ENCODE measurements at places on chromosomes 5 and 9. TPM values are rescaled to one million over a fixed set of nuclear protein-coding genes. Genes with fewer than 3 reads are reported as not detected.

CXCL14 gene
- total RNA-seq = not detected

SCGB3A2 gene
- not detected for total RNA-seq

ADGRD2 gene
- total RNA-seq = not detected

PCDHB13 gene
- not detected for total RNA-seq

DNA sequence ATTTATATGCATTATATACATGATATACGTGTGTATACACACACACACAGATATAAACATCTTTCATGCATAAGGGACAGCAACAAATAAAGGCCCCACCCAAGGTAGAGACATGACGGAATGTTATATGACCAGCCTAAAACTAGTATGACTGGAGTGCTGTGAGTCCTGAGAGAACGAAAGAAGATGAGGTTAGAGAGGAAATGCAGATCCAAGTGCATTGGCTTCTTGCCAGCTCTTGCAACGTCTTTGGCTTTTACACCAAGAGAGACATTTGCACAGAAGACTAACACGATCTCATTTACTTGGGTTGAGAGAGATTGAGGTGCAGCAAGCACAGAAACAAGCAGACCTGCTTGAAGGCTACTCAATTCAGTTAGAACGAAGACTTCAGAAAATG is 23.0 kb downstream of the CDH10 start:
- DNase-seq = no peak

- DNase-seq = no peak
These were observed 244.6 kb upstream of the TRIM32 start for GRCh38 chr9:116442528-116442927.

- DNase-seq = peak; percentile 70
These were observed 136.7 kb downstream of the CAVIN4 start for GRCh38 chr9:100714372-100715099.

- DNase-seq = no peak
These were observed 190.7 kb upstream of the TAS2R1 start for GRCh38 chr5:9820691-9821449.

DNA sequence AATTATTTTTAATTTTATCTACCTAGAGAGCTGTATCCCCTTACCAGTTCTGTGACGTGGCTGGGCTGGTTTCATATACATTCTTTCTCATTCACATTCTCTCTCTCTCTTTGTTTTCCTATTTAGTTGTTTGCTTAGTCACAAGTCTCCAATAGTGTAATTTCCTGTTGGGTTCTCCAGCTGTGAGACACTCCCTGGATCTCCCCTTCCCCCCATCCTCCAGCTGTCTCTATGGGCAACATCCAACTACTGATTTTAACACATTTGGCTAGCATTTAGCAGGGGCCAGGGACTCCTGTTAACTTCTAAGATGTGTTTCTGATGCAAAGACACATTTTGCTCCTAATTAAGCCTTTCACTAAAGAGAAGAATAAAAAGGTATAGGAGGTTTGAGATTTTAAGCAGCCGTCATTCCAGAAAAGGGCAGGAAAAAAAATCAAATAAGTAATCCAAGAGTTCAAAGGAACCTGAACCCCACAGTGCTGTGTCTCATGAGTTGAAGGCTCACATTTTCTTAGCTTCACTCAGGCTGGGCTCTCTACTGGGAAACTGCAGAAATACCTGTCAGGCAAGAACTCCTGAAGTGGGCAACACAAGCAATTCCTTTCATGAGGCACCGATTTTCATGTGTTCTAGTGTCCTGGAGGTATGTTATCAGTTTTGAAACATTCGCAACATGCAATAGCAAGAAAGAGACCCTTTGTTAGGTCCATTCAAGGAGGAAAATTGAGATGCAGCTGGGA is 198.7 kb upstream of the C9orf72 start:
- DNase-seq = no peak

GRCh38 chr9:130302785-130303612 is 37.4 kb downstream of the HMCN2 start:
- no peak for DNase-seq

- no peak for DNase-seq
These were observed 177.6 kb upstream of the SMARCA2 start for GRCh38 chr9:1837453-1838084.

Data from activated naive CD4-positive, alpha-beta T cell treated with anti-CD3 and anti-CD28 coated beads, Interleukin-2, amount 50 U/mL, for 72 hours (primary cell).